ENCODE measurements at places on chromosomes 12 and 14. TPM values are rescaled to one million over a fixed set of nuclear protein-coding genes. Genes with fewer than 3 reads are reported as not detected.
A peak's percentile ranks its signal among the peaks of the same experiment; 100 is the strongest.

GRCh38 chr12:106254724-106255123 is 6.9 kb upstream of the CKAP4 start:
- no peak overlapping the region for H3K4me3 ChIP-seq
- no peaks in the 10 kb centered on the region for H3K4me1 ChIP-seq
- no peaks in the 10 kb centered on the region for H3K36me3 ChIP-seq
- H3K27me3 ChIP-seq = no peaks in the 10 kb centered on the region
- DNase-seq = no peak

GRCh38 chr14:55851301-55851700 is 266.9 kb upstream of the PELI2 start:
- H3K27me3 ChIP-seq = no peaks in the 10 kb centered on the region
- no peaks in the 10 kb centered on the region for H3K36me3 ChIP-seq
- H3K4me1 ChIP-seq = no peaks in the 10 kb centered on the region
- no peak overlapping the region for H3K27ac ChIP-seq

DNA sequence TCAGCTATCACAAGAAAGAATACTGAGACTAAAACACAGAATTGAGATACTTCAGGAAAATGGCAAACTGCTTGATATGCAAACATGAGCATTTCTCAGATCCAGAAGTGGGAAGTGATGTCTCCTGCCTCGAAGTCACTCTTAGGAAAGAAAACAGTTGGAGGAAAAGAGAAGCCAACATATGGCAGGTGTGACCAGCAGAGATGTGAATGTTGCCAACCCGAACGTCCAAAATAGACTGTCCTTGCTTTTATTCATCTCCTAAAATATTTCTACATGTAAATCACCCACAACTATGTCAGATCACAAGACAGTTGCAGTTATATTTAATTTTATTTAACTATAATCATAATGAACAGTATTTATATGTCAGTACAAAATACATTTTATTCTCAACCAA is 687.6 kb downstream of the GALC start:
- no peaks in the 10 kb centered on the region for H3K36me3 ChIP-seq
- H3K4me1 ChIP-seq = no peaks in the 10 kb centered on the region
- DNase-seq = no peak
- H3K27ac ChIP-seq = no peak overlapping the region
- no peaks in the 10 kb centered on the region for H3K27me3 ChIP-seq
- H3K4me3 ChIP-seq = no peak overlapping the region

The BCL2L2 gene
- total RNA-seq = 17.8 TPM

DNA sequence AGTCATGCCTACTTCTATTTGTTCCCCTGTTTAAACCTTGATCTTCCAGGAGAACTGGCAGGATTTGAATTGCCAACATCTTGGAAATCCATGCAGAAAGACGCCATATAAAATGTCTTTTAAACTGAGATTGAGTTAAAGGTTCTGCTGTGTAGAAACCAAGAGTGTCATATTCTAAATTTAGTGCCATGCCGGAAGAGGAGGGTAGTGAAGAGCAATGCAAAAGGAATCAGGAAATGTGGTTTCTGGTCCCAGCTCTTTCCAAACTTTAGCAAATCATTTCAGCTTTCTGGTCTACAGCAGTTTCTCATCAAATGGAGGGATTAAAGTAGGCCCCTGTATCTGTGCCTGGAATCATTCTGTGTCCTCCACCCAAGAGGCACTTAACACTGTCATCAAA is 85.7 kb downstream of the BTG1 start:
- no peaks in the 10 kb centered on the region for H3K27me3 ChIP-seq
- H3K36me3 ChIP-seq = no peaks in the 10 kb centered on the region
- H3K27ac ChIP-seq = no peak overlapping the region
- no peak for DNase-seq
- H3K4me1 ChIP-seq = no peaks in the 10 kb centered on the region

DNA sequence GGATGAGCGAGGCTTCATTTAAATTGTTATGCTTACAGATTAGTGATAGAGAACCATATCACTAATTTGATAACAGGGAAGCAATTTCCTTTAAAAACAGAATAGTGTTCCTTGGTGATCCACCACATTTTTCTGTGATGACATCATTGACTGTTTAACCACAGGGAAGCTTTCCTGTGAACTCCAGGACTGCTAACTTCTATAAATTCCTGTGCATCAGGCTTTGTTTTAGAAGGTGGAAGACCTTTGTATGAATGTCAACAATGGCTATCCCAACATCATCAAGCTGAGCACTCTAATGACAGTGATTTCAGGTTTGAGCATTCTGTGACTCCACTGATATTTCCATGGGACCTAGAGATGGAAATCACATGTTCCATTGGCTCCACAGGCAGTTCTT is 177.1 kb downstream of the RMST start:
- no peaks in the 10 kb centered on the region for H3K4me1 ChIP-seq
- no peak for DNase-seq
- no peaks in the 10 kb centered on the region for H3K27me3 ChIP-seq
- H3K36me3 ChIP-seq = no peaks in the 10 kb centered on the region
- H3K4me3 ChIP-seq = no peak overlapping the region
- no peak overlapping the region for H3K27ac ChIP-seq

- H3K4me3 ChIP-seq = no peak overlapping the region
- no peak for DNase-seq
- no peaks in the 10 kb centered on the region for H3K27me3 ChIP-seq
- no peaks in the 10 kb centered on the region for H3K4me1 ChIP-seq
Measured at GRCh38 chr12:5416571-5416970, 15.3 kb upstream of the NTF3 start.

GRCh38 chr12:93683410-93683809 is 6.2 kb downstream of the CRADD start:
- DNase-seq = no peak
- H3K27ac ChIP-seq = peak overlapping the region; percentile 77
- H3K4me1 ChIP-seq = peaks cover 77% of the 10 kb centered on the region

The ASCL1 gene
- not detected for total RNA-seq

DNA sequence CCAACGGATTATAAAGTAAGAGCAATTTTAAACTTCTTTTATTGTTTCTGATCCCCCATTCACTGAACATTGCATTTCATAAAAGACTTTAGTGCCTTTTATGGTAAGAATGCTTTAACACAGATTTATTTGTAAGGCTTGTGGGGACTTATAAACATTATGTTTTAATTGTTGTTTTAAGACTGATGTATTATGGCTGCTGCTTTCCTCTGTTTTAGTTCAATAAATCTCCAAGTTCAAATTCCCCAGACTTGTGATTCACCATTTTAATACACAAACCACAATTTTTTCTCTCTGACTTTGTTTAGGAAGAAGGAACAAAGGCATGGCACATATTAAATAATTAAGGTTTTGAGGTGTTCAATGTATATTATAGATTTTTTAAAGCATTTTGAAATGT is 753.3 kb downstream of the SLC6A15 start:
- H3K4me1 ChIP-seq = no peaks in the 10 kb centered on the region
- no peaks in the 10 kb centered on the region for H3K36me3 ChIP-seq
- no peak for DNase-seq
- H3K27me3 ChIP-seq = no peaks in the 10 kb centered on the region
- H3K4me3 ChIP-seq = no peak overlapping the region

DNA sequence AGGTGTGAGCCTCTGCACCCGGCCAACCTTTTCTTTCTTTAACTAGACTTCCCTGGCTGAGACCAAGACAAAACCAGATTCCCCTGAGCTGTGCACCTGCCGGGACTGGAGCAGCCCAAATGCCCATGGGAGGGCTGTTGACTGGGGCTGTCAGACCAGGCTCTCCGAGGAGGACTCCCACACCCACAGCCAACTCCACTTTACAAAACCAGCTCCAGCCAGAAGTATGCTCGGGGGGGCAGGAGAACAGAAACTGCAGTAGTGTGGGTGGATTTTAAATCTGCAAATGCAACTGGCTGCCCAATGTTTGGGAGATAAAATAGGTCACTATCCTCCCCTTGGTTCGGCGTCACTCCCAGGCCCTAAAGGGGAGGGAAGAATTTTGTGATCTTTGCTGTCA is 78.5 kb downstream of the VCPKMT start:
- no peak for DNase-seq
- H3K4me3 ChIP-seq = no peak overlapping the region
- H3K27ac ChIP-seq = no peak overlapping the region
- H3K4me1 ChIP-seq = no peaks in the 10 kb centered on the region
- H3K36me3 ChIP-seq = no peaks in the 10 kb centered on the region

The SLC25A21 gene
- total RNA-seq = 0.13 TPM

GRCh38 chr12:44184499-44185206 is 348.8 kb downstream of the TMEM117 start:
- no peak overlapping the region for H3K27ac ChIP-seq
- no peaks in the 10 kb centered on the region for H3K36me3 ChIP-seq
- no peaks in the 10 kb centered on the region for H3K27me3 ChIP-seq

The TCTN2 gene
- 1.5 TPM for total RNA-seq

GRCh38 chr14:72605096-72605920 is 288.6 kb downstream of the DPF3 start:
- H3K36me3 ChIP-seq = no peaks in the 10 kb centered on the region
- no peak overlapping the region for H3K27ac ChIP-seq
- peaks cover 11% of the 10 kb centered on the region for H3K4me1 ChIP-seq
- no peaks in the 10 kb centered on the region for H3K27me3 ChIP-seq
- no peak for DNase-seq

Data from psoas muscle (tissue), 8 donors.